ENCODE measurements at places on chromosomes 2 and 18. TPM values are rescaled to one million over a fixed set of nuclear protein-coding genes. Genes with fewer than 3 reads are reported as not detected.

COPS8 gene
- total RNA-seq, result 27.8 TPM

CD8A gene
- total RNA-seq, result 1.8 TPM

CAPN13 gene
- total RNA-seq, result 5.6 TPM

NEMP2 gene
- 3.0 TPM for total RNA-seq

SCN7A gene
- 8.6 TPM for total RNA-seq

LANCL1 gene
- total RNA-seq, result 19.7 TPM

TSPYL6 gene
- total RNA-seq, result not detected

Data from body of pancreas (tissue), 4 donors.